IMR-90 (cell line): ENCODE measurements at places on chromosomes 13 and 19. TPM values are rescaled to one million over a fixed set of nuclear protein-coding genes. Genes with fewer than 3 reads are reported as not detected.

DNA sequence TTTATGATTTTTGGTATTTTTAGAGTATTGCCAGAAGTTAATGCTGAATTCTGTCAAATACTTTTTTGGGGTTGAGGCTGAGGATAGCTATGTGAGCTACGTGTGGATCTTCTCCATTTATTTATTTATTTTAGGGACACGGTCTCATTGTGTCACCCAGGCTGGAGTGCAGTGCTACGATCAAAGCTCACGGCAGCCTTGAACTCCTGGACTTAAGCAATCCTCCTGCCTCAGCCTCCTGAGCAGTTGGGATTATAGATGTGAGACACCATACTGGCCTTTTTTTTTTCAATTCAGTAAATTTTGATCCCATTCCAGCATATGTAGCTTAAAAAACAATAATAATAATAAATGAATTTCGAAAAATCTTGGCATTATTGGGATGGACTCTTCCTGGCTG is 21.1 kb downstream of the ING1 start:
- no peak for DNase-seq

GRCh38 chr19:32751066-32751465 is 31.5 kb downstream of the TDRD12 start:
- no peak for DNase-seq

IGSF23 gene
- total RNA-seq, result under 0.01 TPM in 1 of 2 replicates, not detected in the other

DNA sequence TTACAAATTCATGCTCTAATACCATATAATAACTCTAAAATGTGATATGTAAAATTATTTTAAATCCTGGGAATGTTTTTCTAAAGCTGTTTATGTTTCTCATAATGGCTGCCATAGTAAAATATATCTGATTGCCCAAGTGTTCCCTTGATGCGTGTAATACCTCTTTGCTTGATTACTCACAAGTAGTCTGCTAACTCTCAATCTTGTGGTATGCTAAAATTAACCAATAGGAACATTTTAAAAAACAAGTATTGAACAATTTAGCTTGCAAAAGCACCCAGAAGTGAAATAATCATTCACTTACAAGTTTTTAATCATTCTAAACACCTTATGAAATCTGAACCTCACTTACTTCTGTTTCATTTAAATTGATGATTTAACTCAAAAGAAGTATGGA is 386.0 kb upstream of the ATXN8OS start:
- no peak for DNase-seq

DNA sequence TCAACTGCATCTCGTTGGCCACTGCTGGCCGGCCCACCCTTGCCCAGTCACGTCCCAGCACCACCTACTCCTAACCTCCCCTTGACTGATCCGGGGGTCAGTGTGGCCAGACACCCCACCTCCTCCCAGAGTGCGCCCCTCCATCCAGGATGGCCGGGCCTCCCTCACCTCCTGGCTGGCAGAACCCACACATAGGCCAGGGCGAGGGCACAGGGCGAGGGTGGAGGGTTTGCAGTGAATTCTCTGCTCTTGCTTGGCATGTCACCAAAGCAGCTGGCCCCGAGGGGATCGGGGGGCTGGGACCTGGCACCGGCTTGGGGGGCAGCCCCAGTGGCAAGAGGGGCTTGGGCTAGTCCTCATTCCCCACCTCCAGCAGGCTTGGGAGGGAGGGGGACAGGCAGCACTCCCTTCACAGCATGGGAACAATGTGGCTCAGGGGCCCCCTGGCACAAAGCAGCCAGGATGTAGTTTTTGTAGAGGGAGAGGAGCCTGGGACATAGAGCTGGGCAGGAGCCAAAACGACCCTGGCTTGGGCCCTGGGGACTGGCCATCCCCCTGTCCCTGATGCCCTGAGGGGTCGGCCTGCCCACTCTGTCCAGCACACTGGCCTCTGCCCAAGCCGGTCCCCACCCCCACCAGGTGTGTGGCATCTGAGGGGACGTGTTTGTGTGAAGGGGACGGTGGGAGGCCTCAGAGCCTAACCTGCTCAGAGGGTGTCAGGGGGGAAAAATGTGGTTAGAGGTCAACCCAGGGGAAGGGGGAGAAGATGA is 28.5 kb upstream of the ASF1B start:
- no peak for DNase-seq

DNA sequence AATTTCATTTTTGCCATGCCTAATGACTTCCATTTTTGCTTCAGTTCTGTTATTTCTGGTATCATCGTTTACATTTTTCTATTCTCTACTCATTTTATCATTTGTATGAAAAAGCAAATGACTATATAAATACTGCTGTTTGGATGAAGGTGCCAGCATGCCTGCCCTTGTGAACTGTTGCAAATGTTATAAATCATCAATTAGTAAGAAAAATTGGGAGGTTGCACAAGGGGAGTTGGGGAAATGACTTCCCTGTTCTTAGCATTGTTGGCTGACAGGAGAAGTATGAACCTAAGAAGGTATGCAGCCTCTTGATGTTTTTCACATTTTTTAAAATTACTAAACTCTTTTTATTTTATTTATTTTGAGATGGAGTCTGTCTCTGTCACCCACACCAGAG is 15.1 kb downstream of the SAFB start:
- peak; percentile 34 for DNase-seq

GRCh38 chr19:46202872-46203860 is 26.4 kb upstream of the IGFL1 start:
- no peak for DNase-seq

DNA sequence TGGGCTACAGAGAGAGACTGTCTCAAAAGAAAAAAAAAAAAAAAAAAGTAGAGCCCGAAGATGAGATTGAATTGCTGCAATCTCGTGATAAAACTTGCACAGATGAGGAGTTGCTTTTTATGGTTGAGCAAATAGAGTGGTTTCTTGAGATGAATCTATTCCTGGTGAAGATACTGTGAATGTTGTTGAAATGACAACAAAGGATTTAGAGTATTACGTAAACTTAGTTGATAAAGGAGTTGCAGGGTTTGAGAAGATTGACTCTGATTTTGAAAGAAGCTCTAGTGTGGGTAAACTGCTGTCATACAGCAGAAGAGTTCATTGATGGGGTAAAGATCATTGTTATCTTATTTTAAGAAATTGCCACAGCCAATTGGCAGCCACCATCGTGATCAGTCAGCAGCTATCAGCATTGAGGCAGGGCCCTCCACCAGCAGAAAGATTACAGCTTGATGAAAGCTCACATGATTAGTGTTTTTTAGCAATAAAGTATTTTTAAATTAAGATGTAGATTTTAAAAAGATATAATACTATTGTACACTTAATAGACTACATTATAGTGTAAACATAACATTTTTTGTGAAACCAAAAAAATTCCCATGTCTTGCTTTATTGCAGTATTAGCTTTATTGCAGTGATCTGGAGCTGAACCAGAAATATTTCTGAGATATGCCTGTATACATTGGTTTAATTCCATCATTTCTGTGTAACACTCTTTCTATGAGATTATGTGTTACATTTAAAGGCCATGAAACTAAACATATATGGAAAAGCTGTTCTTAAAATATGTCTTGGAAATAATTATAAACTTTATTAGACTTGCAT is 43.1 kb downstream of the ZMYM2 start:
- peak; percentile 21 for DNase-seq

DNA sequence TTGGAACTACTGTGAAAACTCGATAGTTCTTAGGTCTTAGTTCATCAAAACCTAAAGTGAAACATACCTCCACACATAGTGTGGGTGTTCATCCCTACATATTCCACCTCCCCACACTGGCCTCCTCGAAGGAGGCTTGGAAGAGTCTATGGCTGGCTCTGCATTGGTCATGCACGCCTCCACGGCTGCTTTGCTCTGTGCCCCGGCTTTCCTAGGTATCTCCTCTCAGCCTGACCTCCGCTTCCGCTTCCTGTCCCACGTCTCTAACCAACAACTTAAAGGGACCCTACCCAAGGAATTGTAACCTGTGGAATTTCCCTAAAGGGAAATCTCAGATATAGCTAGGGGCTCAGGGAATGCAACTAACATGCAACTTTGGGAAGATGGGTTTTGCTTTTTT is 79.7 kb upstream of the MBNL2 start:
- DNase-seq, result no peak

- DNase-seq, result peak; percentile 97
Measured at GRCh38 chr13:75633285-75633684, 2.8 kb upstream of the LMO7 start.

- no peak for DNase-seq
Measured at GRCh38 chr13:83819156-83819555, 63.1 kb downstream of the SLITRK1 start.

LHFPL6 gene
- total RNA-seq, result 24.7 and 25.3 TPM in 2 replicates

C19orf18 gene
- not detected in 2 replicates for total RNA-seq
